NCI-H226 (cell line): ENCODE measurements at places on chromosomes 11 and 22.
A peak's percentile ranks its signal among the peaks of the same experiment; 100 is the strongest.

DNA sequence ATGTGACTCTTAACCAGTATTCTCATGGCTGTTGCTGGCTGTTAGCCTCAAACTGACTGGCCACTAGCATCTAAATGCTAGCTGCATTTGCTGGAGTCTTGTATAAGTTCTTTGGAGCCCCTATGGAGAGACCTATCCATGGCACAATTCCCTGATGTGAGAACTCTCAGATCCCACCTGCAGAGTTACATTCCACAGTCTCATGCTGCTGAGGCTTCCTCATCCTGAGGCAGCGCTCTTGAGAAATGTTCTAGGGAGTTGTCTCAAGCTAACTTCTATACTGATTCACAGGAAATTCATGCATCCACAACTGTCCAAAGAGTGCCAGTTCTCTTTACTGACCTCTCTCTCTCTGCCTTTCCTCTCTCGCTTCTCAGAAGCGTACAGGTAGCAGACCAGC lies 218.0 kb upstream of the PITPNB start:
- DNase-seq = peak; percentile 30

GRCh38 chr11:37946155-37946766 lies 1348.2 kb upstream of the RAG2 start:
- peak; percentile 11 for DNase-seq

GRCh38 chr11:12801976-12802375 lies 127.8 kb downstream of the TEAD1 start:
- peak; percentile 59 for DNase-seq

GRCh38 chr11:18704698-18705097 lies 6.1 kb downstream of the TMEM86A start:
- DNase-seq = no peak

DNA sequence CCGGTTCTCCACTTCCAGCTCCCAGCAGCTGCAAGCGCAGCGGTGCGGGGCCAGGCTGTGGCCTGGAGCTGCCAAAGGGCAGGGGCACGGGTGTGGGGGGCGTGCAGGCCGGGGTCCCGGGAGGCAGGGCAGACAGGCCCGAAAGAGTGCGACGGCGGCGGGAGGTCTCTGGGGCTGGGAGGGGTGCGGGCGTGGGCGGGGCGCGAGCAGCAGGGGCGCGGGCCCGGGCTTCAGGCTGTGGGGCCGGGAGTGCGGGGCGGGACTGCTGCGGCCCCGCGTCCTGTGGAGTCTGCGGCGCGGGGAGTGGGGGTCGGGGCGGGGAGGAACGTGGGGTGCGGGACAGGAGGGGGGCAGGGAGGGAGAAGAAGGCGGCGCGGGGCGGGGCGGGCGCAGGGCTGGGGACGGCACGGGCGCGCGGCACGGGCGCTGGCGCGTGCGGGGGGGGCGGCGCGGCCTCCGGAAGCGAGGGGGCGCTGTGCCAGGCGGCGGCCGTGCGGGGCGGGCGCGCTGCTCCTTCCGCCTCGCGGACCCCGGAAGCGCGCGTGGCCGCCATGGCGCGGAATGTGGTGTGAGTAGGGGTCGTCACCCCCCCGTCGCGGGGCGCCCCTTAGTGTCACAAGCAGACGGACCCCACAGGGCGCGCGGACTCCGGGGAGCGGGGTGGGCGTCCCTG lies at the start of gene MRPL23:
Gene MRPL23, plus strand, starts transcription at position 521 of the 673 bp plus-strand sequence. Its CDS starts 31 bp downstream, at position 552.
- no peak for DNase-seq

DNA sequence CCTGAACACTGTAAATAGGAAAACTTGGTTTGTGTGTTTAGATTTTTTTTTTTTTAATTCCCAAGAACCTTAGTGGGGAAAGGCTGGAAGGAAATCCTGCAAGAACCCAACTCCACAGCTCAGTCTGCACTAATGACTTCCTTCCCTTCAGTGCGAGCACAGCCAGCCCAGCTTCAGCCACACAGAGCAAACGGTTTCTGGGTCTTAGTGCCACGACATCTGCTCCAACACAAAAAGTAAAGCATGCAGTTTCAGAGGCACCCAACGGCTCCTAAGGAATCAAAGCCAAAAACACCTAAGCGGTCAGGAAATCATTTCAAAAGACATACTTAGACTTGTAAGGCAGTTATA lies 236.1 kb downstream of the TTC28 start:
- peak; percentile 44 for DNase-seq

DNA sequence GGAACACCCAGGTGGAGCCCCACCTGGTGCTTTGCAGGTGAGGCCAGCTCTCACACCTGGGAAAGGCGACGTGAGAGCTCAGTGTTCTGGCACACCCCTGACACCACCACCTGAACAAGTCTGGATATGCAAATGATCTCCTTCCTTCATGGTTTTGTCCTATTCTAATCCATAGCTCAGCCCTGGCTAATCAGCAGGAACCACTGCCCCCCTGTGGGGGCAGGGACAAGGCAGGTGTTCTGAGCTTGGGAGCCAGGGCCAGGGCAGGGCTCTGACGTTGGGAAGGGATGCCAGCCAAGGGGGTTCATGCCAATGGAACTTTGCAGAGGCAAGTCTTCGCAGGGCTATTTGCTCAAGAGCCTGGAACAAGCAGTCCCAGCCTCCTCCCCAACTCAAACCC lies 144.2 kb downstream of the TRIM29 start:
- DNase-seq = no peak

GRCh38 chr11:8168485-8169257 lies at the start of gene RIC3:
Gene RIC3, minus strand, starts transcription at chr11:8169025. Its CDS starts 36 bp downstream, at chr11:8168989.
- DNase-seq = no peak

GRCh38 chr11:210122-210802 lies 2.8 kb downstream of the RIC8A start:
- peak; percentile 76 for DNase-seq

DNA sequence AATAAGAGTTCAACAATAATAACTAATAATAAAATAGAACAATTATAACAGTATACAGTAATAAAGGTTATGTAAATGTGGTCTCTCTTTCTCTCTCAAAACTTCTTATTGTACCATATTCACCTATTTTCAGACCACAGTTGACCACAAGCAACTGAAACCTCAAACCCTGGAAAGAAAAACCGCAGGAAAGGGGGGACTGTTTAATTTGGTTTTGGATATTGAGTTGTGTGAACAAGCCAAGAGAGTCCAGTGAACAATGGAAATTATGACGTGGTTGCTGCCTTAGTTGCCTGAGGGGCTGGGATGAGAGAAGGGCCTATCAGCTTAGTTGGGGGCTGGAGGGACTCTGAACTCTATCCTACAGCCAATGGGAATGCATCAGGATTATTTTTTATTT lies 178.7 kb upstream of the POU2AF2 start:
- DNase-seq = no peak

DNA sequence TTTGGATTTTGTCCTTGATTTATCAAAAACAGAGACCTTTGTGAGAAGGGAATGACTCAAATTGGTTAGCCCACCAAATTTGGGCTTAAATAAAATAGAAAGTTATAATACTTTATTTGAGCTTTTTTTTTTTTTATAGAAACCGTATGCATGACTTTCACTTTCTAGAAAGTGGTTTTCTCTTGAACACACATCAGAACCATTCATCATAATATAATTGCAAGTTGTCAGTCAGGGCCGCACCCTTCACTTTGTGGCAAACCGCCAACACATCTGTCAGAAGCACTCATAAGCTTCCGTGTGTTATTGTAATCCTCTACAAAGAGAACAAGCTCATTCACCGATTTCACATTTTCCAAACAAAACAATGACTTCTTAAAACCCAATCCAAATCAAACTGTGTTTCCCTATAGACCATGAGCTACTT lies 76.1 kb downstream of the SOX6 start:
- peak; percentile 26 for DNase-seq

DNA sequence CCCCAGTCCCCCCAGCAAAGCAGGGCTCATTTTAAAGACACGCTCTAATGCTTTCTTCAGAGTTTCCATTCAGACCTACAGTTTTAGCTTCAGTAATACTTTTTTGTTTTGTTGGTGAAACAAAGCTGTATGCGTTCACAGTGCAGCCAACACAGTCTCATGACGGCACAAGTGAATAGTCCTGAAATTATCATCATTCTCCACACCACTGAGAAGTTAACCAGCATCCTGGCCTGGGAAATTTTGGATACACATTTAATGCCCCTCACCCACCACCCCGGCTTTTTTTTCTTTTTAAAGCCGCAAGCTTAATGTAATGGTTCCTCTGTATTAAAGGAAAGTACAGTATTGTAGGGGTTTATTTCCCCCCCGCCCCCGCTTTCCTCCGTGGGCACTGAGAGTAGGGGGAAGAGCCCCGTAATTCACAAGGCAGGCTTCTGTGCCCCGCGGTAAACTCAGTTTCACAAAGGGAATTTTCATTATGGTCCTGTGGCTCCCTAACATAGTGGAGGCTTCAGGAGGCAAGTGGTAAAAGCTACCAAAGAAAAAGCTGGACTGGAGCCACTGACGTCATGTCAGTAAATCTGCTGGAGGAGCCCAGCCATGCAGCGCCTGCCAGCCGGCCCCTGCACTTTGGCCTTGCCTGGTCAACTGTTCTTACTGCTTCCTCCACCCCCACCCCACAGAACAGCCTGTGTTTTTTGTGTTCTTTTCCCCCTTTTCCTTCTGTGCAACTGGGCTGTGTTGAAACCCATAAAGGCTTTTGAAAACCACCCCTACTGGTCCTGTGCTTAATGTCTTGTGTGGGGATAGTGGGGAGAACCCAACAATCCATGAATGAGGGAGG lies 18.2 kb downstream of the TEAD1 start:
- peak; percentile 87 for DNase-seq

DNA sequence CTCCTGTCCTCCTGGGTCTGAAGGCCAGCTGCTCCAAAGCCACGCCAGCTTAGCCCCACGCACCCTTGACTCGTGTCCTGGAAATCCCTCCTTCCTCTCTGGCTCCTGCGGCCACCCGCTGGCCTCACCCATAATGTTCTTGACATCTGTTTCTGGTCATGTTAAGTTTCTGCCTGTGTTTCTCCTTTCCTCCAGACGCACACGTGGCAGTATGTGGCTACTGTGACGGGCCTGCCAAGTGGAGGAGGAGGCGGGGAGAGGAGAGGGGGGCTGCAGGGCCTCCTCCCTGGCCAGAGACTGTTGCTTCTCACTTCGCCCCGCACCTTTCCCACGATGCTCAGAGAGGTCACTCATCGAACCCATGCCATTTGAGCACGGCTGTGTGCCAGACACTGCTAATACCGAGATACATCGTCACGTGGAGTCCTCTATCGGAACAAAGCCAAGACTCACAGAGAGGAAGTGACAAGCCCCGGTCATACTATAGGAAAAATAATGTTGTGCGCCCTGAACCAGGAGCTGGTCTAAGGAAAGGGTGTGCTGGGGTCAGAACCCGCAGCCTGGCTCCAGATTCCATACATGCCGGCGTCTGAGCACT lies 11.5 kb downstream of the C1QTNF6 start:
- no peak for DNase-seq

DNA sequence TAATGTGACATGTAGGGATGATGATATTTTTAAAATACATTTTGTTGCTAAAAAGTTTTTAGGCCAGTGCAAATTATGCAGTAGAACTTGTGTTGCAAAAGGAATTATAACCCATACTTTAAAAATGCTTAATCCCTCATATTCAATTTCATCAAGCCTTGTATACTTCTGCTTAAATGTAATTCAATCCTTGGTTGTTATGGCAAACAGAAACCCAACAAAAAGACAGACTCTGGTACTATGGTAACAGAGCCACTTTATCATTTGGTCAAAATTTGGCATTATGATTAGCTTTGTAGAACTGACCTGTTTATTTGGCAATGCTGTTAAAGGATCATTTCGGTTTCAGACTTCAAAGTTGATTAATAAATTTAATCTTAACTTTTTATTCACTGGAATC lies 284.8 kb downstream of the TMEM135 start:
- no peak for DNase-seq

DNA sequence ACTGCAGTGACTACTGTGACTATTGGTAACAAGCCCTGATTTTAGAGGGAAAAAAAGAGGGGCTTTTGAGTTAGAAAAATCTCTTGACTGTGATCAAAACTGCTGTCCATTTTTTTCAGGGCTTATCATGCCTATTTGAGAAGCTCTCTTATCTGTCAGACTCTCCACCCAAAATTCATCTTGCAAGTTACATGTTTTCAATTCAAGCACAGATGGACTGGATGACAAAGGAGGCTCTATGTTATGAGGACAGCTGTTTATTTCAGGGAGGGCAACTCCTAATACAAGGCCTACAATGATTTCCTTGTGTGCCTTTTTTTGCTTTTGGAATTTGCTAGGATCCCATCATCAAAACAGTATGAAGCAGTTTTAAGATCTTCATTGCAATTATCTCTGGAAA lies 35.2 kb upstream of the USP47 start:
- no peak for DNase-seq
